DMS53 (cell line): ENCODE measurements at places on chromosomes 3 and 15.

GRCh38 chr15:50162969-50163718 lies 18.9 kb upstream of the SLC27A2 start:
- peak; percentile 17 for DNase-seq

DNA sequence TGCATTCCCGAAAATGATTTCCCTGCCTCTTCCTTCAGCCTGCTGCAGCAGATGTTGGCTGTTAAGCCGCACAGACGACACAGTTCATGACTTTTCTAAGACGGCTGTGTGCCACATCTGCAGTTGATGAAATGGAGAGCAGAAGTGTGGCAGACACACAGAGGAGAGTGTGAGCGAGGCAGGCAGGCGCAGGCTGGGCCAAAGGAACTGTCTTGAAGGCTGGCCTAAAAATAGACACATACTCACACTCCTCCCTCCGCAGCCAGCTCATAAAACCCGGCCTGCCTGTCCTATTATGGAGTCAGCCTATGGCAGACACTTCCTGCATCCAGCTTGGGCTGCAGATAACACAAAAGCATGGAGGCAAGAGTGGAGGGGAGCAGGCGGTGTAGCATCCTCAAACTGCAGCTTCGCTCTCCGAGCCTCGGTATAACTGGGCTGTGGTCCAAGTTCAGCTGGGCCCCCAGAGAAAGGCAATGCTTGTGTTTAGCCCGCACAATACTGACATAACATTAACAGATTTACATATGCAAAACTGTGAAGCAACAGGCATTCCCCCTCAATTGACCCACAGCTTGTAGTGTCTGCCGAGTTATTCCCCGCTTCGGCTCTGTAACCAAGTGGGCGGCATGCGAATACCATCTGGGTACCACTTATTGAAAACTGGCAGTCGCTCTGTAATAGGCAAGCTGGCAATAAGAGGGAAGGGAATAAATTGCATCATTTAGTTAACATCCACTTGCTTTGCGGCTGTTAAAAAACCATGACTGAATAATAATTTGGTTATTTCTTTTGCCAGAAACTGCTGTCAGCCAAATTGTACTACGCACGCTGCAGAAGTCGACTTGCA lies 40.8 kb downstream of the FOXP1 start:
- no peak for DNase-seq

GRCh38 chr3:39474126-39474515 lies 6.6 kb downstream of the MOBP start:
- no peak for DNase-seq

DNA sequence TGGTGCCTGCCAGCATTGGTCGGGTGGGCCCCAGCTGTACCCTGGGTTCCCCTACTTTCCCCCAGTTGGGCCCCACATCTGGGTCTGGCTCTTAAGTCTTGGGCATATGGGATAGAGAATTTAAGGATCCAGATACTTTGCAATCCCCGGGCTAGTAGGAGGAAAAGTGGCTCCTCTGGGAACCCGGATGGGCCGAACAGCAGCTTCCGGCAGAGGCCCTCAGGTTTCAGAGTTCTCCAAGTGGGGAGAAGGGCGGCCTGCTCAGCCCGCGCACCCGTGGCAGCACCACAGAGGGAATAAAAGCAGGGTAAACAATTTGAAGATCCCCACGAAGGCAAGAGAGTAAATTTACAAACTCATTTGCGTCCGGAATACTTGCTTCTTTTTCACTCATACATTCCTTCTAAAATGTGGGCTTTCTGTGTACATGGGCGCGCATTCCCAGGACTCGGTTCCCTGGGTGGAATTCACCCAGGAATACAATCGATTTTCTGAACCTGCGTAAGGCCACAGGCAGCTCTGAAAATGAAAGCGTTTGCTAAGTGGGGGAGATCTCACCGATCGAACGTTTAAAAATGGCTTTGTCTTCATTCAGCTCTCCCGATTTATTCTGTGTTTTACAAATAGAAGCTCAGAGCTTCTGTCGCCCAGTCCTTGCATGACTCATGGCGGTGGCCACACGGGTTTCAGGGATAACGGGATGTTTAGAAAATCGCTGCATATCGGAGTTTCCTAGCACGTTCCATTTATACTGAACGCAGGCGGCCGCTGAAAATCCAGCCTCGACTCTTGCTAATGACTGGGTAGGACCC lies 74.0 kb upstream of the POLG start:
- no peak for DNase-seq

DNA sequence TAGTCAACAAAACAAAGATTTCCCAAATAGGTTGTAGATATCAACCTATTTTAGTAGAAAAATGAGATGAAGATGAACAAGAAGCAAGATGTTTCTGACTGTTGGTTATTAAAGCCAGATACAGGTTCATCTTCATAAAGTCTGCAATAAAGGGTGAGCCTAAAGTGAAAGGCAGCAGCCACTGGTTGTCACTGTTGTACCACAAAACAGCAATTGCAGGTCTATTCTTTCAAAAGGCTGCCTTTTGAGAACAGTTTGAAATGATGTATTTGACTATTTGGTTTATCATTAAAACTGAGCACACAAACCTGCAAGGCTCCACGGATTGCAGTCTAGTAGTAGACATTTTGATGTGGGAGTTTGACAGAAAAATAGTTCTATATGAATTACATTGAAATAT lies 543.4 kb downstream of the GBE1 start:
- peak; percentile 44 for DNase-seq

- peak; percentile 35 for DNase-seq
Measured at GRCh38 chr3:185559706-185560090, 7.3 kb upstream of the LIPH start.

GRCh38 chr15:51318382-51319150 lies 19.8 kb downstream of the CYP19A1 start:
- no peak for DNase-seq

- no peak for DNase-seq
Measured at GRCh38 chr15:100968050-100968966, 49.2 kb downstream of the LRRK1 start.

DNA sequence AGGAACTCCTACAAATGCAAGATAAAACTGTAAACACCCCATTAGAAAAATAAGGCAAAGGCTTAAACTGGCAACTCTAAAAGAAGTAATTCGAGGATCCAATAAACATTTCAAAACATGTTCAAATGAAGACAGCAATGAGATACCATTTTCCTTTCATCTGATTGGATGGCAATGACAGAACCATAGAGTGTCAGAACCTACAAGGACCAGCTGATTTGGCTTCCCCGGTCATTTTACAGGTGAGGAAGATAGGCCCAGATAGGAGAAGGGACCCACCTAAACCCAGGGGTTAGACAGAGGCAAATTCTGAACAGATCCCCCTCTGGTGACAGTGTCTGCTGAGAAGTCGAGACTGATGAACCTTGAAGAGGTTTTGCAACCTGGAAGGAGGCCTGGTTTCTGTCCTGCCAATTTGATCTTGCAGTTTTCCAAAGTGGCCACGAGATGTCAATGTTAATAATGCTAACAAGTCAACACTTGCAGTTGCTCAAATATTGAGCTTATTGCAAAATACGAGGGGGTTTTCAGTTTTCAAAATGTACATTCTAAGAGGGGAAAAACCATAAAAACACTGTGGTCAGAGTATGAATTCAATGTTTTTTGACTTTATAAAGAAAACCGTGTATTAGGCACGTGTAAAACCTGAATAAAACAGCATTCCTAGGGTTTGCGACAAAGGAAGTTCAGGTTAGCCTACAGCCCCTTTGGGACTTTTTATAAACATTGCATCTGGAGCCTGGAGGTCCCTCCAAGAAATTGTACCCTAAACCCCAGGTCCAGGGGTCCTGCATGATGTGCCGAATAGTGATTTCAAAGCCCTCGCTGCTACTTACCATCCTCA lies 21.5 kb downstream of the CFAP161 start:
- DNase-seq, result peak; percentile 64

DNA sequence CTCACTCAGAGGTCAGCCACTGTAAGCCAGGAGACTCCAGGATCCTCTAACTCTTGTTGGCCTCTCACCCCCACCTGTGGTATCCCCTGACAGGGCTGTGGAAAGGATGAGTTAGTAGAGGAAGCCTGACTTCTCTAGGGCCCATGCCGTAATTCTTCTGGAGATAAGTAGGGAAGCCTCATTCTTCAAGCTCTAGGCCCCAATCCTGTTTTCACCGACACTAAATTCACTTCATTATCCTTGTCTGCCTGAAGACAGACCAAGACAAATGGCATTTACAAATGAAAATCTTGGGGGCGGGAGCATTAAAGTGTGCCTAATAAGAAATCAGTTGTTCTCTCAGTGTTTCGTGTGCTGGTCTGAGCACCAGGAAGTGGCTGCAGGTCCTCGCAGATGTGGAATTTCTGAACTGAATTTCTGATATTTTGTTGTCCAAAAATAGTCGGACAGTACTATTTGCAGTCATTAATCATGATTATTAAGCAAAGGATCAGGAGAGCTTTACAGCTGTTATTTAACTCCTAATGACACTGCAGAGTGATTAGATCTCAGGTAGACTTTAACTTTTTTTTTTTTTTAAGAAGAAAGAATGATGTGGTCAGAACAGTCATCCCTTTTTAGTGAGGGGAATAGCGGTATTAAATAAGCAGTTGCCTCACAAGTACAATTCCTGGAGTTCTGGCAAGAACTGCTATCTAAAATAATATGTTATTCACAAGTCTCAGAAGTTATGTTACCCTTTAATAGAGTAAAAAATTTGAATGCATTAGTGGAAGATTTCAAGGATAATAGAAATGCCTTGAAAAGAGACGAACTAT lies 58.4 kb downstream of the RBMS3 start:
- DNase-seq, result no peak

DNA sequence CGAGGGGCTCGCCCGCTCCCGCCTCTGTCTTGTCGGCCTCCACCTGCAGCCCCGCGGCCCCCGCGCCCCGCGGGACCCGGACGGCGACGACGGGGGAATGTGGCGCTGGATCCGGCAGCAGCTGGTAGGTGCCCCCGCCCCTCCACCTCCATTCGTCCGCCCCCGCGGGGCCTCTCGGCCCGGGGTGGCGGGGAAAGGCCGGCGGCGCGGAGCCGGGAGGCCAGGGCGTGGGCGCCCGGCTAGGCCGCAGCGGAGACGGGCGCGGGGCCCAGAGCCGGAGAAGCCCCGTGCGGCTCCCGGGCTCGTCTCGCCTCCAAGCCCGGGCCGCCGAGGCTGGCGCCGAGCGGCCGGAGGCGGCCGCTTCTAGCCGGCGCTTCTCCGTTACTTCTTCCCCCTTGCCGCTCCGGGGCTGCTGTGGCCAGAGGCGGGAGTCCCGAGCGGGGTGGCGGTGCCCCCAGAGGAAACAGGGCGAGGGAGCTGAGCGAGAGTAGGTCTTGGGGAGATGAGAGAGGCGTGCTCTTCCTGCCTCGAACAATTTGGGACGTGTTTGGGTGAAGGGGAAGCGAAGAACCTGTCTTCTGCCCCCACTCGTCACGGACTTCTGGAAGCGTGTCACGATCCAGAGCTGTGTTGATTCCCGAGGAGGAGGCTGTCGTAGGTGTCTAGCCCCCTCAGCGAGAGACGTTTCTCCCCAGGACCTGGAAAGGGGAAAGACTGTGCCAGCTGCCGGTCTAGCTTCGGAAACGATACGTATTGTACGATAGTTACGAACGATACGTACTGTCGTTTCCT lies 555 bp downstream of the ATP11B start:
- peak; percentile 76 for DNase-seq

DNA sequence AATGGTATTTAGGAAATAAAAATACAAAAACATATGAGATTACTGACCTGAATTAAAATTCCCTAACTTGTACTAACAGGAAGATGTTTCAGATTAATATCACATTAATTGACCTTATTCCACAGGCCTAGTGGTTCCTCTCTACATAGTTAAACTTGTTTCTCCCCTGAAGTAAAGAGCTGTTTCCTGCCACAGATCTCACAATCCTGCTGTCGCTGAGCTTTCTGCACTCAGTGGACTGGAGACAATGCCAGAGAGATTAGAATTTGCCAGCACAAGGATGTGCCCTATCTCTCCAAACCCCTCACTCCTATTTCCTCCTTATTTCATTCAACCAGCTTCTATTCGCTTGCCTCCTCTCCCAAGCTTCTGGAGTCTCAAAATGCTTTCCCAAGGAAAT lies 130.6 kb downstream of the CTNNB1 start:
- DNase-seq, result no peak

DNA sequence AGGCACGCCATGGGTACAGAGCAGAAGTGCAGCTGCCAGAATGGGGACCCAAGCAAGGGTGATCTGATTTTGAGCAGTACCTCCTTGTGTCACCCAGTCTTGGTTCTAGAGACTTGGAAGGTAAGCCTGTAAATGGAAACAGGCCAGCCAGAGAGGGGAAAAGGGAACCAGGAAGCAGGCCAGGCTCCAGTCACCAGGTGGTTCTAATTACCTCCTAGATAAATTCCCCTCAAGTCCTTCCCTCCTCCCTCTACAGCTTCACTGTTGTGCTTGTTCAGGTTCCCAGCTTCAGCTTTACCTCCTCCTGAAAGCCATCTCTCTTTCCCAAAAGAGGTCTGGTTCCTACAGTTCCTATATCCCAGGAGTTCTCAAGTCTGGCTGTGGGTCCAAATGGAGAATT lies 58.8 kb upstream of the SLC7A14 start:
- DNase-seq, result no peak

GRCh38 chr15:70092464-70093027 lies 5.2 kb downstream of the TLE3 start:
- DNase-seq, result peak; percentile 43

- DNase-seq, result no peak
Measured at GRCh38 chr3:178059119-178059518, 477.1 kb upstream of the KCNMB2 start.

- DNase-seq, result no peak
Measured at GRCh38 chr3:122728186-122728585, 47.5 kb downstream of the PARP14 start.

- DNase-seq, result no peak
Measured at GRCh38 chr3:184619787-184620430, 58.3 kb downstream of the EPHB3 start.

DNA sequence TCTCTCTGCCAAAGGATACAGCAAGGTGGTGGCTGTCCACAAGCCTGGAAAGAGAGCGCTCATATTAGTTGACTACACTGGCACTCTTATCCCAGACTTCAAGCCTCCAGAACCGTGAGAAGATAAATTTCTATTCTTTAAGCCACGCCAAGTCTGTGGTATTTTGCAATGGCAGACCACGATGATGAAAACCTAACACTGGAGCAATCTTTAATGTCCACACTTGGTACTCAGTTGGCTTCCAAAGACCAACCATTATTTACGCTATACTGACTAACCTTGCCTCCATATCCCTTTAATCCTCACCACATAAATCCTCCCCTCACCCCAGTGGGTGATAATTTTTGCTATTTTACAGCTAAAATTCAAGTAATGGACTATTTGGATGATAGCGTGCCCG lies 16.9 kb upstream of the LACTB start:
- no peak for DNase-seq

DNA sequence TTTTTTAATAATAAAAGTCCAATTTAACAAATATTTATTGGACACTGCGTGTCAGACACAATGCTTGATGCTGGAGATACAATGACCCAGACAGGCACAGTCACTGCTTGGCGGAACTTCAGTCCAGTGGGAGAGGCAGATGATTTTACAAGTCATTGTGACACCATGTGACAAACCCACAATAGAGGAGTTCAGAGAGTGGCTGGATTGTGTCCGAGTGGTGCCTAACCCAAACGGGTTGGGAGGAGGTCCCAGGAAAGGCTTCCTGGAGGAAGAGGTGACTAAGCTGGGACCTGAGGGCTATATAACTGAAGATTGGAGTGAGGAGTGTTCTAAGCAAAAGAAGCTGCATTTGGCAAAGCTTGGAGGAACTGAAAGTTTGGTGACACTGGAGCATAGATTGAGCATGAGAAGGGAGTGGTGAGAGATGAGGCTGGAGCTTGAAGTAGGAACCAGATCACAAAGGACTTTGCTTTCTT lies 41.4 kb downstream of the CRTC3 start:
- no peak for DNase-seq
